ENCODE measurements at places on chromosomes 12 and 14. TPM values are rescaled to one million over a fixed set of nuclear protein-coding genes. Genes with fewer than 3 reads are reported as not detected.
A peak's percentile ranks its signal among the peaks of the same experiment; 100 is the strongest.

GRCh38 chr14:75654127-75654732, 6.4 kb downstream of the ERG28 start:
- no peak overlapping the region for H3K27ac ChIP-seq
- peak; percentile 71 for DNase-seq
- H3K27me3 ChIP-seq = no peaks in the 10 kb centered on the region
- no peaks in the 10 kb centered on the region for H3K4me1 ChIP-seq
- H3K36me3 ChIP-seq = peaks cover 71% of the 10 kb centered on the region
- H3K4me3 ChIP-seq = no peak overlapping the region

- H3K4me1 ChIP-seq = no peaks in the 10 kb centered on the region
- H3K36me3 ChIP-seq = no peaks in the 10 kb centered on the region
- H3K27me3 ChIP-seq = no peaks in the 10 kb centered on the region
- H3K4me3 ChIP-seq = no peak overlapping the region
These were observed 360.4 kb upstream of the FOXG1 start for GRCh38 chr14:28406196-28406595.

DNA sequence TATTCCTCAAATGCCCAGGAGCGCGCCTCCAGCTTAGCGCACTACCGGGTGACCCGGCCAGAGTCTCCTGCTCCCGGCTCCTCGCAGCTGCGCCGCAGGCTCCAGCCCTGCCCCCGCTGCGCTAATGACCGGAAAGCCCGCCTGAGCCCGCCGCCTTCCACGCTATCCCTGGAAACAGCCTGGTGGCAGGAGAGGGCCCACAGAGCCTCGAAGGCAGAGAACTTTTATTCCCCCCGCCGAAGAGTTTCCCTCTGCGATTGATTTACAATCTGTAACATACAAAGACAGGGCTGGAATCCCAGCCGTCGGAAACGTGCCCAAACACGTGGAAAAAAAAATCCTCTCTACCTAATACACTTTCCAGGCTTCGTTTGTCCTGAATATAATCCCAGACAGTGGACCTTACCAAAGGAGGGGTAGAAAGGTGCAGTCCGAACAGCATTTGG, 1.5 kb downstream of the COL2A1 start:
- H3K4me1 ChIP-seq = no peaks in the 10 kb centered on the region
- no peak for DNase-seq
- peaks cover 74% of the 10 kb centered on the region for H3K27me3 ChIP-seq
- H3K4me3 ChIP-seq = no peak overlapping the region
- no peaks in the 10 kb centered on the region for H3K36me3 ChIP-seq

OTUB2 gene
- total RNA-seq = 0.28 TPM
